Esophagus squamous epithelium (tissue), 5 donors: ENCODE measurements at places on chromosomes 5 and 9.

DNA sequence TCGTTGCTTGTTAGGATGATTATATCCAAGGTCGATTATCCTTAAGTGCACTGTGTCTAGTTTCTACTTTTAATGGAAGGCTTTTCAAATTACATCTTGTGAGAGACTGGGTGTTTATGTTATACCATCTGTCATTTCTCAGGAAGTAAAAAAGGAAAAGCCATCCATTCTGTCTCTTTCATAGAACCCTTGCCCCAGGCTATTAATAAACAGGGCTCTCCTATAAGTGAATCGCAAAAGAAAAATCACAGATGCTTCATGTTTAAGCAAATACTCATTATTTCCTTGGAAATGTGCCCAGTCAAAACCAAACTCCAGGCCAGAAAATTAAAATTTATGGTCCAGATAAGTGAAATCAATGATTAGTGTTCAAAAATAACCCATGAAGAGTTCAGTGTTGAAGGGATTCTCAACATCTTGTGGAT is 58.1 kb downstream of the STARD4 start:
- DNase-seq, result no peak

DNA sequence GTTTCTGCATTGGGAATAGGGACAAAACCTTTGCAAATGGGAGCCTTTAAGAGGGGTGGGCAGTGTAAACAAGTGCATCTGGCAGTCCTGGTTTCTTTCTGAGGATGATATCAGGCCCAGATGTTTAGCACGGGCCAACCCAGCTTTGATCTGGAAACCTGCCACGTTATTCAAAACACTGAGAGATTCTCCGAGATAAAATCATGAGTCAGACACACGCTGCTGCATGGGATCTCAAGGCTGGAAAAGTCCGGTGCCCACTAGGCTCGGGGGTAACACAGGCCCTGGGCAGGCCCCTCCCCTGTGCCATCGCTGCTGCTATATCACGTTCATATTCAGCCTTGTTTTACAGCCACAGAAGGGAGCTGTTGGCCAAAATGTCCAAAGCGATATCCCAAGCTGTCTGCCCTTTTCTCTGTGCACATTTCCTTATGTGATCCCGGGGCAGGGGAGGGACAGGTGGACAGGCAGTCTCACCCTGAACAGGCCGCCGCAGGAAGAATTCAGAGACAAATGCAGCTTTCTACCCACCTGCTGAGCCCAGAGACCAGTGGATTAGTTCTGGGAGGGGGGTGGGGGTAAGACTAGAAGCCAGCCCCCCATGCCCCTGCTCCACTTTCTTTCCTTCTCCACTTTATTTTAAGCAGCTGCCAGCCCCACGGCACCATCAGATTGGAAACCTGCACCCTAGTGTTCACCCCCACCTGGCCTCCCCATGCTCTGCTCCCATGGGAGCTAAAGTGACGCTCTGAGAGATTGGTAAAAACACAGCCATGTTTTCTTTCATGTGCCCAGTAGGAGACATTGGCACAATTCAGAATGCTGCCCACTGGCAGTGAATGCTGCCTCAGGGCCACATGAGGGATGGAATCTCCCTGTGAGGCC is 63.1 kb downstream of the TMOD1 start:
- no peak for DNase-seq

GRCh38 chr5:45684118-45684517 is 12.1 kb downstream of the HCN1 start:
- DNase-seq, result no peak

DNA sequence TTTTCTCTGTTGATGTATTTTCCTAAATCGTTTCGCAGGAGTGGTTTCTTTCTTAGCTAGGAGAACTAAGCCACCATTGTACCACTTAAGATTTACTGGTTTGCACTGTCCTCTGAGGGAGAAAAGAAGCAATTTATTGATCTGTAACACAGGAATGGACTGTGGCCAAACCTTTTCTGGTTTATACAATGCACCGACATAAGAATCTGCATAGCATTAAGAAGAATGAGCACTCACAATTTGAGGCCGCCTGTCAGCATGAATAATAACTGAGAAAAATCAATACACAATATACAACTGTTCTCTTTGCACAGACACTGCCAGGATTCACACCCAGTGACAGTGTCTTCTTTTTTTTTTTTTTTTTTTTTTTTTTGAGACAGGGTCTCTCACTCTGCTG is 168.6 kb upstream of the DMRT1 start:
- DNase-seq, result no peak

DNA sequence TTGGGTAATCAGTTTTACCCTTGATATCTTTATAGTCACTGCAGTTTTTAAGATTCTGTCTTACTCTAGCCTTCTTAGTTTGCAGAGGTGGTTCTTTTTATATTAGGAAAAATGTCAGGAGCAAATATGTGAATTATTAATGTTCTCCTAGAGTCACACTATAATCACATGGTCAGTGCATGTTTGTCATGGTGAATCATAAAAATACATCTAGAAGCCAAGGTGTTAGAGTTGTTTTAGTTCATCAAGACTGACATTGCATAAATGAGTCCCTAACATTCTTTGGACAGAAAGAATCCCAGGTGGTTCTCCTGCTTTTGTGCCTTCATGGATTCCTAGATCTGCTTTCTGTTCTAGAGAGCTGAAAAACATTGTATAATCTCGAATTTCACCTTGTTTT is 22.9 kb downstream of the ATG10 start:
- no peak for DNase-seq

DNA sequence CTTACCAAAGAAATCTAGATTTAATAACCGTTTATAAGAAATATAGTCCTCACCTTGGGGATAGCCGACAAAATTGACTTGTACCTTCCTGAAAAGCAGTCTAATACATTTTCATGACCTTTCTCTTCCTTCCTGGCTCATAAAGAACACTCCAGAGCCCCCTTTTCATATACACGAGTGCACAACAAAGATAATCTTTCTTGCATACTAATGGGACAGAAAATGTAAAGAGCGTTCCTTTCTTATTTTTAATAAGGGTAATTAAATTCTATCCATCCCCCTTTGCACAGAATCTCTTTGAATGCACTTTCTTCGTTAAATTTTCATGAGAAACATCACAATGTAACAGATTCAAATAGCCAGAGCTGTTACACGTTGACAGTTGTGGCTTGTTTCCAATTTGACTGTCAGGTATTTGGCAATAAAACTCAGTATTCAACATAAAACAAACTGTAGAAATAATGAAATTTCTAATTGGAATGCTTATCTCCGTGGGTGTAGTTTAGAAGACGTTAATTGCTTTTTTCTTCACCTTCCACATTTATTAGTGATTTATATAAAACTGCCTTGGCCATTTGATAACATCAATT is 732.3 kb upstream of the DMAC1 start:
- no peak for DNase-seq
